Fibroblast of lung (primary cell): ENCODE measurements at places on chromosomes 5 and 9.

GRCh38 chr5:135467871-135468485, 15.8 kb upstream of the TIFAB start:
- DNase-seq: no peak

- DNase-seq: no peak
These were observed 24.5 kb upstream of the LTC4S start for GRCh38 chr5:179769271-179769670.

GRCh38 chr5:88702332-88702731, 180.7 kb downstream of the MEF2C start:
- no peak for DNase-seq

- peak; percentile 37 for DNase-seq
These were observed 659 bp downstream of the RAI14 start for GRCh38 chr5:34656700-34657273.

GRCh38 chr5:91026466-91026865, 356.7 kb downstream of the ARRDC3 start:
- no peak for DNase-seq

GRCh38 chr5:171450423-171451331, 31.2 kb downstream of the FGF18 start:
- peak; percentile 79 for DNase-seq

DNA sequence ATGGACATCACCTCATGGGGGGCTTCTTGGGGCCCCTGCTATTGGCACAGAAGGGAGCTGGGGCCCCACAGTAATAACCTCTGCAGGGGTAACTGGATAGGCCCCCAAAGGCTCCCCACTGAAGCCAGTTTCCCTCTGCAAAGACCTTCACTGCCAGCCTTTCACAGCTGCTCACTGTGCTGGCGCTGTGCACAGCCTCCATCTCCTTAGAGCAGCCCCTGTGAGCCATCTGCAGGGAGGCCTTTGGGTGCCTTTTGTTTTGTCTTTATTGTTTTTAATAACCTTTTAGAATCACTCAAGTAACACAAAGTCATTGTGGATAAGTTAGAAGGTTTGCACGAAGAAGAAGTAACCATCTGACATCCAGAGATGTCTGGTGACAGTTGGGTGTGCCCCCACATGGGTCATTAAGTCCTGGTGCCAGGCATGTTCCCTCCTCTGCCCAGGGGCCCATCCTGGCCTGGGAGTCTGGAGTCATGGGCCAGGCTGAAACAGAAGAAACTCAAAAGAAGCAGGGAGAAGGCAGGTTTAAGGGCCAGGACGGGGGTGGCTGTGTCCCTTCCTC, 42.7 kb downstream of the NCS1 start:
- DNase-seq: no peak

- DNase-seq: no peak
These were observed 212.3 kb downstream of the DOCK8 start for GRCh38 chr9:426976-427375.

DNA sequence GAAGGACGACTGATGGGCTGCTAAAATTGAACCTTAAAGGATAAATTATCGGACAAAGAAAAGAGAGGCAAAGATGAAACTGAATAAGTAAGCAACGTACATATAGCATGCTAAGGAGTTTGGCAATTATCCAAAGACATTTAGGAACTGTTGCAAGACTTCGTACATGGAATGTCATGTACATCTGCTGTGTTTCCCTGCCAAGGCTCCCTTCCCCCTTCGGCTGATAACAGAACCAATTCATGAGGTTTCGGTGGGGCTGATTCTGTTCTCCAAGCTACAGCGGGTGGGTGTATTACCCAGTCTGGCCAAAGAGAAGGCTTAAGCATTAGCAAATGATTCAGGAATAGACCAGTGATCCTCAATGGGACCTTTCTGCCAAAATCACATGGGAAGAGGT, 190.9 kb upstream of the FREM1 start:
- no peak for DNase-seq

DNA sequence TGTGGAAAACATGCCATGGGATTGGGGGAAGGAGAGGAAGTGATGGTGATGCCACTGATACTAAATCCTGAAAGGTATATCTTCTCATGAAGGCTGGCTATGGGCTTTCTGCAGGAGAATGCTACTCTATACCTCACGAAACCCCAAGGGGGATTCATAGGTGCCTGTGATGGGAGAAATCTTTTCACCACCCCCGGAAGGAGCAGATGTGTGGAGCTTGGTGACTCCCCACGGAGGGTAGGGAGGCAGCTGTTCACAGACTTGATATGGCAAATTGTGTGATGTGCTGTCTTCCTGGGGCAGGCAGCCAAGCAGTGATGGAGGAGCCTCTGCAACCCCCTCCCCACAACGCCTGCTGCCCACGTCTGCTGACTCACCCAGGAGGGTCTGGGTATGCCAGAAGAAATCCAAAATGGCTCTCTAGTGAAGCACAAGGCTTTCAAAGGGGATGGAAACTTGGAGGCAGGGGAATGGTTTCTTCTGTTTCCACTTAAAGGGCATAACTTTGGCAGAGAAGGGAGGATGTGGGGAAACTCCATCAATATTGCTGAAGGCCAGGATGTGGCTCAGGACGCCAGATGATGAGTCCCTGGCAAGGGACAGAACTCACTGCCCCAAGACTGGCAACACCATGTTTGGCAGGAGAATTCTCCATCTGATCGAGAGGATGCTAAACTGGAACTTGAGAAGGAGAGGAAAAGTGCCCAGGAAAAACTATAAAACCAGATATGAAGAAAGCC, 188.3 kb downstream of the GABBR2 start:
- DNase-seq: peak; percentile 9

- DNase-seq: no peak
These were observed 21.2 kb downstream of the TRIM14 start for GRCh38 chr9:98097836-98098235.

- DNase-seq: no peak
These were observed 105.0 kb downstream of the SEMA6A start for GRCh38 chr5:116469631-116470030.

DNA sequence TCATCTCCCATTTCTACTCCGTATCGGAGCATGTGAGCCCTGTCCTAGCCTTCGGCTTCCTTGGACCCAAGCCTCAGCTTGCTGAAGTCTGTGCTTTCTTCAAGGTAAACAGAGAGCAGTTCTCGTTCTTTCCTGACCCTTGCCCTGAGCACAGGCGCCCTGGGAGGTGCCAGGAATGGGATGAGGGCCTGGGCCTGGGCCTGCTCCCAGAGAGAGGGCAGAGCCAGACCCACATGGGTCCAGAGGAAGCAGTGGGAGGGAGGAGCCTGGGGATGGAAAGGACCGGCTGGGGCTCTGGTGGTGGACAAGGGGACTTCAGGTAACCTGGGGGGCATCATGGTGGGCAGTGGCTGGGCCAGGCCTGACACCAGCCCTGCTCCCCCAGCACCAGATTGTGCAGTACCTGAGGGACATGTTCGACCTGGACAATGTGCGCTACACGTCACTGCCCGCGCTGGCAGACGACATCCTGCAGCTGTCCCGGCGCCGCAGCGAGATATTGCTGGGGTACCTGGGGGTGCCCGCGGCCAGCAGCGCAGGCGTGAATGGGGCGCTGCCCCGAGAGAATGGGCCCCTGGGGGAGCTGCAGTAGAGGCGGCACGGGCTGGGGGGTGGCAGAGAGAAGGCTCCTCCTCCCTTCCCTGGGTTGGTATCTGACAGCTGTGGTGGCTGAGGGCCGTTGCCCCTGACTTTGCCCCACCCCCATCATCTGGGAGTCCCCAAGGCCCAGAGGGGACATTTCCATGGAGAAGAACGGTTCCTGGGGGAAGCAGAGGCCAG, 10.9 kb upstream of the DOLPP1 start:
- no peak for DNase-seq

- peak; percentile 86 for DNase-seq
These were observed 61.5 kb downstream of the NR3C1 start for GRCh38 chr5:143341807-143342570.

- DNase-seq: peak; percentile 82
These were observed 6.4 kb downstream of the SLC34A1 start for GRCh38 chr5:177390363-177391300.

- peak; percentile 63 for DNase-seq
These were observed 260.8 kb downstream of the AUH start for GRCh38 chr9:91100878-91101450.

- DNase-seq: peak; percentile 74
These were observed 303.8 kb upstream of the PRR16 start for GRCh38 chr5:120160124-120160895.

DNA sequence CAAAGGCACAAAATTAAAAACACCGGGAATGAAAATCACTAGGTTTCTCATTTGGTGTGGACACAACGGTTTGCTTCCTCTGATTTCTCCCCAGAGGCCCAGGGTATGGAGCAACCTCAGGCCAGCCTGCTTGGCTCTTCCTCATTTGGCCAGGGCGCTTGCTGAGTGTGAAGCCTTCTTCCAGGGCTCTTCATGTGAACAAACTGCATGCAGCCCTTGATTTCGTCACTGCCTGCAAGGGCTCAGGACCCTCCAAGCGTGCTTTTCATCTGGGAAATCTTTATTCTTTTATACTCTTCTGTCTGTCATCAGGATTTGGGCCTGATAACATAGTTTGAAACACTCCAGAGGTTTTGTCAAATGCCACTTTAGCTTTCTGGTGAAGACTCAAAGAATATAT, 122.6 kb upstream of the KLF4 start:
- DNase-seq: no peak

DNA sequence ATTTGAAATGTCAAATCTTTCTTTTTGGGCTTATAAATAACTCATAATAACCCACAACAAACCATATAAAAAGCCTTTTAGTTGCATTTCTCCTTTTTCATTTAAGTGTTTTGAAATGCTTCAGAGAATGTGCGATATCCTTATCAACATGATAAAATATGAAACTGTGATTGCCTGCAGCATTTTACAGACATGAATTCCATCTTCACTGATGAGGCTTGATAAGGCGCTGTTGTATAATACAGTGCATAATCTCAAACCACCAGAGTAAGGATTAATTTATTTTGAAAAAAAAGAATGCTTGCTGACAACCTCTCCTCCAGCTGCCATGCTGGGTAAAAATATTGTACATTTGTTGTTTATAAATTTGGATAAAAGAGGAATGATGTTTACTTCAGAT, 216.8 kb downstream of the PBX3 start:
- DNase-seq: no peak

- DNase-seq: no peak
These were observed 152.5 kb downstream of the TRIO start for GRCh38 chr5:14295610-14296009.

DNA sequence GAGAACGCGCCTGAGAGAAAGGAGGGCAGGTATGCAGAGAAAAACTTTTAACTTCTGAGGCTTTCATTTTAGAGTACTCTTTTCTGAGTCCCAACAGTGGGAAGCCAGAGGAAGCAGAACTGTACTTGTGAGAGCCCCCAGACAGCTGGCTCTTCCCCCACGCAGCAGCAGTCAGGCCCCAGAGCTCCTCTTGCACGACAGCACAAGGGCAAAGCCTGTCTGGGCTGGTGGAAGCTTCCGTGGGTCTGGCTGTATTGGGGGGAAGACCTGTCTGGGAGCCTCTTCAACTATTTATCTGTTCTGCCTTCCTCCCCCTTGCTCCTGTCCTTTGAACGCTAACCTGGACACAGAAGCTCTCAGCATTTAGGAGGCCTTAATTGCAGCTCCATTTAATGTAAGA, 68.2 kb downstream of the THBS4 start:
- DNase-seq: no peak

DNA sequence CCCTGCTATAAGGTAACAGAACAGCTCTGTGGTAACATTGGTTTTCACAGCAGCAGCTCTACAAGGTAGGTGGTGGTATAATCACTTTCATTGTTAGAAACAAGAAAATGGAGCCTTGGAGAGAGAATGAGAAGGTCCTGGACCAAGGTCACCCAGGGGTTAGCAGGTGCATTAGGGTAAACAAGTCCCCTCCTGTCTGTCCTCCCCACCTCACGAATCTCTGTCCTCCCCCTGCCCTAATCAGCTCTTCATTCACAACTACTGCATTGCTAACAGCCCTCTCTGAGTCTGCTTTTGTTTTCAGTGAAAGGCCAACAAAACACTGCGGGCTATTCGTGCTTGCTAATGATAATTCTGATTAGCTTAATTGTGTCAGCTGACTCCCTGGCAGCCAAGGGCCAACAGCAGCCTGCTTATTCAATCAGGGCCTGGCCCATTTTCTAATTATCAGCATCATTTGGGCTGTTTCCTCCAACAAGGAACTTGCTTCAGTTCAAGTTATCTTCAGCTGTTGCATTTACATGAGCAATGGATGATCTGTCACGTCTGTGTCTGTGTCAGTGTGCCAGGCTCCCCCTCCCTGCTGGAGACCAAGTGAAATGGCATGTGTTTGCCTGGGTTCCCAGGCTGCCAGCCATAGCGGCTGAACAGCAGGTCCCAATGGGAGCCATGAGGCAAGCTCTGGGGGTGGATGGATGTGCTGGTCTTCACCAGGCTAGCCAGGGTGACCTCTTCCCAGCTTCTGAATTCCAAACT, 56.7 kb upstream of the EQTN start:
- DNase-seq: no peak

GRCh38 chr9:108521063-108521590, 334.7 kb downstream of the ACTL7B start:
- DNase-seq: peak; percentile 69

DNA sequence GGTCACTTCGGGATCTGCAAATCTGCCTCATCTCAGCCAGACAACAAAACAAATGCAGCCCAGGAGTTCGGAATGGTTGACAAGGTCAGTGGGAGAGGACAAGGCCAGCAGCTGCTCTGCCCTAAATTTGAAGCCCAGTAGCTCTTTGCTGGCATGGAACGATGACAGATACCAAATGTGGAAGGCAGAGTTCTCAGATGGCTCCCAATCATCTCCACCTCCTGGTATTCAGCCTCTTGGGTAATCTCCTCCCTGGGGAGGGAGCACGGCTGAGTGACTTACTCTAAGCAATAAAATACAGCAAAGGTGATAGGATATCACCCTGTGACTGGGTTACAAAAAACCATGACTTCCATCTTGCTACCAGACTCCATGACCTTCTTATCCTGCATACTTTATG, 172.8 kb downstream of the ENTREP1 start:
- no peak for DNase-seq

DNA sequence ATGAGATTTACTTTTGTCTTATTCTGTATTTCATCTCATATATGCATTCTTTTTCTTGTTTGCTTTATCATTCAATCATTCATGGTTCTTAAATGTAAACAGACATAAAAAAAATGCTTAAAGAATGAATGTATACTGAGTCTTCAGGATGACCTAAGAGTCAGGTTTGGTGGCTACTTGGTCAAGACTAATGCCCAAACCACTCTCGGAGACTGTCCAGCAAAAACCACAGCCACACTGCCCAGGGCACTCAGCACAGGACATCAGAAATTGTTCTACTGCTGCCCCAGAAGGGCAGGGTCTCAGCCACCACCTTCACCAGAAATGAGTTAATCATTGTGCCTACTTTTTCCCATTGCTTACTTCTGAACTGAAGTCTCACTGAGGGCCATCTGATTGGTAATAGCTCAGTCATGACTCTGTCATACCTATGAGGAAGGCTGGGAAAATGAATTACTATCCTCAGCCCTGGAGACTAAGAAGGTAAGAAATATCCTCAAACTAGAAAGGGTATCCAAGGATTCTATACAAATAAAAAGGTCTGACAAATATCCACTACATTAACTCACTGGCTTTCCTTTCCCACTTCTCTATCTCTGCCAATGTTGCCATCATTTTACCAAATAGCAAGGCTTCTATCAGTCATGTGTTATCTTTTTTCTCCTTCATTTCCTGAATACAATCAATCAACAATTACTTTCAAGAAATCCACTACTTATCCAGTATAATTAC, 236.1 kb downstream of the CETN3 start:
- DNase-seq: no peak

GRCh38 chr5:14353726-14354474, 210.8 kb downstream of the TRIO start:
- peak; percentile 78 for DNase-seq
